ENCODE measurements at places on chromosomes 7 and 10.

- no peak for DNase-seq
Measured at GRCh38 chr7:2494191-2495130, 18.3 kb upstream of the GRIFIN start.

GRCh38 chr7:17983221-17984062, 43.1 kb upstream of the SNX13 start:
- no peak for DNase-seq

DNA sequence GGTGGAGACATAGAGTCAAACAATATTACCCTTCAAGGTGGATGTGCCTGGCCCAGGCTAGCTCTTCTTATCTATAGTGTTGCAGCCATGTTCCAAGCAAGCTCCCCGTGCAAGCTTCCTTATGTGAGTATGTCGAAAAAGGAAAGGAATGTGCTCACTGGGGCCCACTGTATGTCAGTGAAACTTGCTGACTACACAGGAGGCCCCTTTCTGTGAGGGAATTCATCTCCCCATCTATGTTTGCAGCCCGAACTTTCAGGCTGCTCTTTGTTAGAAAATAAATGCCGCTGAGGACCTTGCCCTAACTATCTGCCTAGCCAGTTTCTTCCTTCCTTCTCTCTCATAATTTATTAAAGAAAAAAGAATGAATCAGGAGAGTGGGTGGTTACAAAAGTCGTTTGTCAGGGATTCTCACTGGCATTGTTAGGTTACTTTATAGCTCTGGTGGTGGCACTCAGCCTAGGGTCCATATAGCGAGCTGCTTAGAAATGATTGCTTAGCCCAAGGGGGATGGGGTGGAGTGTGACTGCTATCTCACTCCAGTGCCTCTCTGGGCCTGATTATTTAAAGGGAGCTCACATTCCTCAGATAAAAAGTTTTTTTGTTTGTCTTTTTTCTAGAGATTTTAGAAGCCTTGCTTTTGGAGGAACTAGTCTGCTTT, 302.1 kb downstream of the ABCA13 start:
- DNase-seq, result no peak

- DNase-seq, result no peak
Measured at GRCh38 chr10:30390207-30390606, 41.1 kb upstream of the MTPAP start.

GRCh38 chr7:112951070-112951469, 135.6 kb downstream of the GPR85 start:
- DNase-seq, result no peak

GRCh38 chr7:142584765-142585164, 164.5 kb upstream of the PRSS1 start:
- DNase-seq, result peak; percentile 15

DNA sequence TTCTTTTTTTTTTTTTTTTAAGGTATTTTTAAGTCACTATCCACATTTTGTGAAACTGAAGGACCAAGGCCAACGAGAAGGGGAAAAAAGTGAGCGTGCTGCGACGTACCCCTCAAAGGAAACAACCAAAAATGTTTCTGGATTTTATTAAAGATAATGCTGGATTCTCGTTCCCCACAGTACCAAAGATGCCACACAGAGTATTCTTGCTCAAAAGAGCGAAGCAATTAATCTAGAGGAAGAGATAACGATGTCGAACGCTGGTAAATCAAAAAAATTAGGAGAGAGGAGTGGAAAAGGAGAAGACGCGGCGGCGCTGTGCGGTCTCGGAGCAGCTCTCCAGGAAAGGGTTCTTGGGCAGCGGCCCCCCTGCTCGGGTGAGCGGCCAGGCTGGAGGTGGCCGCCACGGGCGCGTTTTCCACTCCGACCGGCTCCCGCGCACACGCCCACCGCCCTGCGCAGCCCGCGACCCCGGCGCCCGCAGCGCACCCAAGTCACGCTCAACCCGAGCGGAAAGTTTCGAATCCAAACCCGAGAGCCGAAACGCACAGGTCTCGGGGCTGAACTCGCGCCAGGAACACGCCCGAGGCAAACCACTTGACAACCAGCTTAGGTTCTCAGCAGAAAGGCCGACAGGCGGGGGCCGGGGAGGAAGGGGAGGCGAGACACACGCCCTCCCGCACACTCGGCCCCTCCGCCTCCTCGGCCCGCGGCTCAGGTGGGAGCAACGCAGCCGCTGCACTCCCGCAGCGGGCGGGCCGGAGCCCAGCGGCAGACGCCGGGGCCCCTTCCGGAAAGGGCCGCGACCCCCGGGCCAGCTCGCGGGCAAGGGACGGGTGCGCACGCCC, 989 bp downstream of the SRPK2 start:
- DNase-seq, result peak; percentile 55

GRCh38 chr10:69479240-69480067, 28.2 kb downstream of the TSPAN15 start:
- no peak for DNase-seq

GRCh38 chr7:74164985-74165456, 9.1 kb upstream of the EIF4H start:
- DNase-seq, result no peak

GRCh38 chr7:155001756-155002410, 1.0 kb downstream of the PAXIP1 start:
- DNase-seq, result no peak

- DNase-seq, result peak; percentile 90
Measured at GRCh38 chr10:72297281-72297804, 23.6 kb downstream of the DDIT4 start.

GRCh38 chr7:69656077-69656476, 57.8 kb downstream of the AUTS2 start:
- no peak for DNase-seq

DNA sequence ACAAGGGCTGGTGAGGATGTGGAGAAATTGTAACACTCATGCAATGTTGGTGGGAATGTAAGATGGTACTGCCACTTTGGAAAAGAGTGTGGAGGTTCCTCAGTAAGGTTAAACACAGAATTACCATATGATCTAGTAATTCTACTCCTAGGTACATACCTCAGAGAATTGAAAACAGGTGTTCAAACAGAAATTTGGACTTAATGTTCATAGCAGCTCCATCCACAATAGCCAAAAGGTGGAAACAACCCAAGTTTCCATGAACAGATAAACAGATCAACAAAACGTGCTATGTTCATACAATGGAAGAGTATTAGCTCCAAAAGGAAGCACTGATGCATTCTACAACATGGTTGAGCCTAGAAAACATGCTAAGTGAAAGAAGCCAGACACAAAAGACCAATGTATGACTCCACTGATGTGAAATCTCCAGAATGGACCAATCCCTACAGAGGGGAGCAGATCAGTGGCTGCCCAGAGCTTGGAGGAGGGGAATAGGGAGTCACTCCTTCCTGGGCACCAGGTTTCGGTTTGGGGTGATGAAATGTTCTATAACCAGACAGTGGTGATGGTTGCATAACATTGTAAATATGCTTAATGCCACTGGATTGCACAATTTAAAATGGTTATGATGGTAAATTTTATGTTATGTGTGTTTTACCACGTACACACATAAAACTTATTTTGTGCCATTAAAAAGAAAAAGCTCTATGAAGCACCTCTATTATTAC, 5.7 kb upstream of the WDR86 start:
- peak; percentile 70 for DNase-seq

- DNase-seq, result no peak
Measured at GRCh38 chr7:22338877-22339276, 18.1 kb downstream of the RAPGEF5 start.

GRCh38 chr10:116470768-116471415, 43.2 kb downstream of the PNLIPRP3 start:
- no peak for DNase-seq

DNA sequence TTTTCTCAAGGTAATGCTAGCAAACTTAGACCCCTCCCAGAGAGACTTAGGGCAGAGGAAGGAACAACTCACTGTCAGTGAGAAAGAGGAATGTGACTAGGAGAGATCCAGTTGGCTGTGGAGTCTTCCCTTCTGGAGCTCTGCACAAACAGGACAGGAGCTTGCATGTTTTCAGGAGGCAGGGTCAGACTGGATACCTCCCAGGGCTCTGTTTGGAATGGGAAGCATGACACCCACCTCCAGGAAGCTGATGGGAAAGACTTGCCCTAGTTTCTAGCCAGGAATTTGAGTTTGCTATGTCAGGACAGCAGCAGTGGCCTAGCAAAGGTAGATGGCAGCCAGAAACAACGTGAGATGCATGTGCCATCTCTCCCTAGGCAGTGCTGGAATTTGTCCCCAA, 40.6 kb downstream of the GHRHR start:
- no peak for DNase-seq

Data from CD4-positive, alpha-beta T cell (primary cell).